ENCODE measurements at places on chromosomes 12 and 14. TPM values are rescaled to one million over a fixed set of nuclear protein-coding genes. Genes with fewer than 3 reads are reported as not detected.

- DNase-seq: no peak
Measured at GRCh38 chr12:112190231-112191025, 65.1 kb downstream of the TRAFD1 start.

DNA sequence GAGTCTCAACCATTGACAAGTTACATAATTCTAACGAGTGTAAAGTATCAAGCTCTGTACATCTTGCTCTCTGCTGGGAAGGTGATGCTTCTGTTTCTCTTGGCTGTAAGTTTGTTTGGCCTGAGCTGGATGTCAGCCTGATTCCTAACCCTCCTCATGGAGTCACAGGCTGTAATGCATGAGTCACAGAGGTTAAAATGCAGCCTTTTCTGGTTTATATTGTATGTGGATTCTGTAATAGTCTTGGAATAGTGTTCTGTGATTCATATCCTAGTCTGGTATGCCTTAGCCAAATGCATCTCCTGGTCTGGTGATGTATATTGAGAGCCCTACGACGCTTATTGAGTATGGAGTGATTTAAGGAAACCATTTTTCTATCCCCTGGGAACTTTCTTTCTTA lies 104.5 kb upstream of the FRMD6 start:
- DNase-seq: peak; percentile 99

Gene ZNF385A
- 2.2 TPM for total RNA-seq

DNA sequence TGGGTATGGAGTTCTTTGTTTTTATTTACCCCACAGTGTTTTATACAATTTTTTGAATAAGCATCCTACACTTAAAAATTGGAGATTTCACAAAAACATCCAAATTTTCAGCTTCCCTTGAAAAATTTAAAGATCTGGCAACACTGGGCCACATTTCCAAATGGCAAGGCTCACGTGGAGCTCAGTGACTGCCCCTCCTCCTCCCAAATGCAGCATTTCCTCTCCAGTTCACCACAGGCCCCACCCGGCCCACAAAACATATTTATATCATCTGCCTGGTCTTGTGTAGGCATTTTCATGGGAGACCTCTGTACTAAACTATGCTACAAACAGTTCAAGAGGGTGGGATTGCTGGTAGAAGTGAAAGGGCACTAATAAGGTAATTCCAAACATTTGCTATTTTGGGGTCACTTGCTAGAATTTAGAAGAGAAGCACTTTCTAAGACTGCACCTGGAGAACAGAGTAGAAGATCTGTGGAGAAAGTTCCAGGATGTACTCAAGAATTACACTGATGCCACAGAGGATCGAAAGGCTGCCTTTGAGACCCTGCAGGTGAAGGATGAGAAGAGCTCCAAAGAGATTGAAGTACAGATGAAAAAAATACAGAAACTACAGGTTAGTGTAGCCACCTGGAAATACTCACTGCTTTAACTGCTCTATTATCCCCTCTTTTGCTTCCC lies 7.3 kb downstream of the FKBP11 start:
- peak; percentile 24 for DNase-seq

- DNase-seq: no peak
Measured at GRCh38 chr12:120647375-120647755, 6.9 kb downstream of the CABP1 start.

Gene PROX2
- under 0.01 TPM for total RNA-seq

GRCh38 chr14:67477926-67478799 lies 10.4 kb downstream of the TMEM229B start:
- no peak for DNase-seq

- peak; percentile 14 for DNase-seq
Measured at GRCh38 chr12:82627799-82628198, 58.9 kb upstream of the TMTC2 start.

Gene AGAP2
- 0.43 TPM for total RNA-seq

DNA sequence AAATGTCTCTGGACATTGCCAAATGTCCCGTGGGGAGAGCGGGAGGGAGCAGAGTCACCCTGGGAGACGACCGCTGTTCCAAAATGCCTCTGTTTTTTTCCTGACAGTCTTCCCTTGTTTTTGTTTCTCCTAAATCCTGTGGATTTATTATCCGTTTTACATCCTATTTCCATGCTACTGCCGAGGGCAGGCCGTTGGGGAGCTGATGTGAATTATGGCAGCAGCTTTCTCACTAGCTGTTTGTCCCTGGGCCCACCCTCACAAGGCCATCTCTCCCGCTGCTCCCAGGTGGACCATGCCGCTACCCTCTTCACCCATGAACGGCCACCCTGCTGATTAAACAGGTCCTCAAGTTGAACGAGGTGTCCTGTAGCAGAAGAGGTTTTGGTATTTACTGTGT lies 55.2 kb downstream of the FBXL14 start:
- DNase-seq: no peak

DNA sequence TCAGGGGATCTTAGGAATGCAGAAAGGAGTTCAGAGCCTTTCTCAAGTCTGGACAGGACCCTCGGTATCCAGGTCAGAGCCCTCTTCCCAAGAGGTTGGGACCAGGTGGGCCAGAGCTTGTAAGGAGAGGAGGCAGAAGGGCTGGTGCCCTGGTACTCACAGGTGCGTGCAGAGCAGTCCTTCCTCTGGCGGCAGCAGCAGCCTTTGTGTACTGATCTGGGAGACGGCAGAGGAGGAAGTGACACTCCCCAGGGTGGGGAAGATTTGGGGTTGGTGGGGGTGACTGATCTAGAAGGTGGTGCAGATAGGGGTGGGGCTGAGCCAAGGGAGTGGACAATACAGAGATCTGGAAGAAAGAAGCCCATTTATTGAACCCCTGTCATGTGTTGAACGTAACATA lies at the start of gene ITGB7:
TSS of gene ITGB7 (minus strand) at position 210 of the 400 bp plus-strand sequence. CDS start 6,808 bp downstream, outside the sequence.
- DNase-seq: no peak

GRCh38 chr14:100294963-100295330 lies 11.3 kb downstream of the SLC25A29 start:
- DNase-seq: no peak
